ENCODE measurements at places on chromosomes 2 and 18. TPM values are rescaled to one million over a fixed set of nuclear protein-coding genes. Genes with fewer than 3 reads are reported as not detected.

- DNase-seq: no peak
Measured at GRCh38 chr2:170712653-170713542, 2.2 kb upstream of the SP5 start.

DNA sequence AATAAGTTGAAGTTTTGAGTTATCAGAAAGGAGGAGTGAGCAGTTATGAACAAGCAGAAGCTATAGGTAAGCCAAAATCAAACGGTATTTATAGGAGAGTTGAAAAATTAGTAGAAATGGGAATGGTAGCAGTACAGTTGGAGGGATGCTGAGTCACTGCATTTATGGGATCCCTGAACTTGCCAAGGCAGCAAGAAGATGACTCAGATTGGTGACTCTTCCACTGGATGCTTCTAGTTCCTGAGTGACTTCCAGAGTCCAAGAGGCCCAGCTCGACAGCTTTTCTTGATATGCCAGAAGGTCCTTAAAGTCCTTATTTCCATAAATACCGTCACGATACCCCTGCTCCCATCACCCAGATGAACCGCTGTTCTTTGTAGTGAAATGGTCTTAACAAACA is 31.1 kb upstream of the ACTR3 start:
- DNase-seq: peak; percentile 72

DNA sequence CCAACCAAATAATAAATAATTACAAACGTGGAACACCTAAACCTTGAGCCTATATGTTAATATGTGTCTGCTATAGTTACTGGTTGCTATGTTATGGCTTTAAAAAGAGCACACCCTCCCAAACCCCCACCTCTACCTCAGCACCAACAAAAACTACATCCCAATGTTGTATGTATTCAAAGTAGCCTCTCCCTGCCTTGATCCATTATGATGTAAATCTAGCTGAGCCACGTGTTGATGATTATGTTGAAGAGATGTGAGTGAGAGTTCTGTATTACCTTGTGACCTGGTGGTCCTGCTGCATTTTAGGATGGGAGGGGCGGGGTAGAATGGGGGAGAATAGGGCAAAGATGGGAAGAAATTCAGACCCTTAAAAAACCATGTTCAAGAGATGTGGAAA is 4.8 kb downstream of the MFSD6 start:
- DNase-seq: no peak

The MREG gene
- 27.5 TPM for total RNA-seq

DNA sequence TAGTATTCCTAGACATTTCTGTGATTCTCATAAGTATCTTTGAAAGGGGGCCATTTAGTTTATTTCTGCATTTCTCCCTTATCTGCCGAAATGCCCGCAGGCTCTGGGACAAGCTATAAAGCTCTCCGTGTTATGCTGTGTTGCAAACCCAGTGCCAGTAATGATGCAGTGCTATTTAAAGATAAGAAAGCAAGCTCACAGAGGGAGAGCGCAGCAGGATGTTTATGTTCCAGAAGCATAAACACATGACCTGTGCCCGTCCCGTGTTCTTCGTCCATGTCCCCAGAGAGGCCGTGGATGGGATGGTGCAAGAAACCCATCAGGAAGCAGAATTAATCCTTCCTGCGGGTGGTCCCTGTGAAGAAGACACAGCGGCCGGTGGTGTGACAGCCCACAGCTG is 99.4 kb downstream of the NEDD4L start:
- no peak for DNase-seq

DNA sequence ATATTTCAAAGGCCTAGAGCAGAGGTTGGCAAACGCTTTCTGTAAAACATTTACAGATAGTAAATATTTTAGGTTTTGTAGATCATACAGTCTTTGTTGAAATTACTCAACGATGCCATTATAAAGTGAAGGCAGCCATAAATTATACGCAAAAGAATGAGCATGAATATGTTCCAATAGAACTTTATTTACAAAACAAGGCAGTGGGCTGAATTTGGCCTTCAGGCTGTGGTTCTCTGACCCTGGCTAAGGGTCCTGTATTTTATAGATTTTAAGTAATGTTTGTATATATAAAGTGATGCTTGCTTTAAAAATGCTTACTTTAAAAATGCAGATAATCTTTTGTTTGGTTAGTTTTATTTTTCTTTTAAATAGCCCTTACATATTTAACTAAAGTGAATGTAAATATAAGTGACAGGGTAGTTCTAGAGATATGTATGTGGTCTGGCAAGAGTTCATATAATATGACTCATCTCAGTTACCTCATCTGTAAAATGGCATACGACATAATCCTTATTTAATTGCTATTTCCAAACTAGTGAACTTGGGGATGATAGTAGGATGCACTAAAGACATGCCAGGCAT is 51.7 kb upstream of the ATP5MC3 start:
- DNase-seq: no peak

DNA sequence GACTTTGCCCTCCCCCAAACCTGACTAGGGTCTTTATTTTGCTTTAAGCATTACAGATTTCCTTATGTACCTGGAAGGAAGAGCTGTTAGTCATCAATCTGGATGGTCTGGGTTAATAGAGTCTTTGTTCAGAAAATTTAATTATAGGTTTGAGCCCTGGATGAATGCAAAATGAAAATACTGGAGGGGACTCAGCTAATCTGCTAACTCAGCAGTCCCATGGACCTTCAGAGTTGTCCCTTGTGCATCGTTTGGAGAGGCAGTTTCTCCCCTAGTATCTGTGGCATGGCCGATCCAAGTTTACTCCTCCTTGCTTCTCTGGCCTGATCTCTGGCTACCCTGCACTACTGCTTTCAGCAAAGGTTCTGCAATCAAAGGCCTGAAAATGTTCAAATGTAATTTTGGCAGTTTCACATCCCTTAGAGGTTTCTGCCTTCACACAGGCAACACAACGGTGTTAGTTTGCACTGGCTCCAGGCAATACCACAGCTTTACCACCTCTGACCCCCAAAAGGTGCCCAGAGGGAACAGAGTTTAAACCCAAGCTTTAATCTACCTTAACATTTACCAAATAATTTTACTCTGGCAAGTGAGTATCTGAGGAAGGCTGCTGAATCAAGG is 134.3 kb downstream of the THADA start:
- peak; percentile 79 for DNase-seq

The DLX1 gene
- not detected for total RNA-seq

DNA sequence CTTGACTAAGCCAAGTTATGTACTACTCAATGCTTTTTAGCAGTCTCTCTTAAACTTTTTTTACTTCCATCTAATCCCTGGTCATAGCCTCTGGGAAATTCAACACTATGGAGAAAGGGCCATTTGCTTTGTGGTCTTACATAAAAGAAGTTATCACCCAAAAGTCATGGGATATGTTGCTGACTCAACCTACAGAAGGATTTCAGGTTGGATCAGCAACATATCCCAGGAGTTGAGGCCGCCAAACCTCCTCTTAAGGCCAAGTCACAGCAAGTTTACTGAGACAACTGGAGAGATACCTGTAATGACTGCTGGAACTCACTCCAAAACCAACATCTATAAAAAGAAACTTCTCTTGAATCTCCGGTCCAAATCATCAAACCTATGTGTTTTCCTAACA is 141.1 kb downstream of the IRS1 start:
- no peak for DNase-seq

DNA sequence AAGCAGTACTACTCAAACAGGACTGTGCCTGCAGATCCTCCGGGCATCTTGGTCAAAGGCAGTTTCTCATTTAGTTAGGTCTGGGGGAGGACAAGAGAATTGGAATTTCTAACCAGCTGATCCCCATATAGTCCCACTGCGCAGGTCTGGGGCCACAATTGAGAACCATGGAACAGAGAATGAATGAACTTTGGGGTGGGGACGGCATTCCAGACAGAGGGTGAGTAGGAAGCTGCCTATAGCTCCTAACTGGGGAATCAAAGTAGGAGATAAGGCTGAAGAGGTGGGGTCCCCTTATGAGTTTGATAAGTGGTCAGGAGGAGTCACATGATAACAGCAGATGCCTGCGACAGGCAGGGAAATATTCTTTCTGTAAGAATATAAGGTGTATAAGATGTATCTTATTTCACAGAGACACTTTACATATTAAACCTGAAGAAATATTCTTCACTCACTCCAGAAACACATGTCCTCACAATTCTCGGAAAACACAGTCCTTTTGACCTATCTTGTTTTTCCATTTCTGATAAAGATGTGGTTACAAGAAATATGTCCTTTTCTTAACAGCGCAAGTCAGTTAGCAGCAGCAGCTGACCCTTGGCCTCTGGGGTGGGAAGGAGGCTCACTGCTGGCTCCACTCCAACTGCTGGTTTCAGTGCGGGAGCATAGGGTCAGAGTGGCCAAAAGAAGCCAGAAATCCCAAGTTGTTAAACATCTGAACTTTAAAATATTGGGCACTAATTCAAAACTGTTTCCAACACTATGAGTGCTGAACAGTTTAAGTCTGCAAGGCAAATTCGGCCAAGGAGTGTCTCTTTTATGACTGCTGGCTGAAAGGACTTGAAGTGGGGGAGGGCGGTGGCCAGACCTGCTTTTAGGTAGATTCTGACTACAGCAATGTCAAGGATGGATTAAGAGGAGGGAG is 12.6 kb upstream of the TMEM214 start:
- no peak for DNase-seq

The OST4 gene
- total RNA-seq: 165 TPM

DNA sequence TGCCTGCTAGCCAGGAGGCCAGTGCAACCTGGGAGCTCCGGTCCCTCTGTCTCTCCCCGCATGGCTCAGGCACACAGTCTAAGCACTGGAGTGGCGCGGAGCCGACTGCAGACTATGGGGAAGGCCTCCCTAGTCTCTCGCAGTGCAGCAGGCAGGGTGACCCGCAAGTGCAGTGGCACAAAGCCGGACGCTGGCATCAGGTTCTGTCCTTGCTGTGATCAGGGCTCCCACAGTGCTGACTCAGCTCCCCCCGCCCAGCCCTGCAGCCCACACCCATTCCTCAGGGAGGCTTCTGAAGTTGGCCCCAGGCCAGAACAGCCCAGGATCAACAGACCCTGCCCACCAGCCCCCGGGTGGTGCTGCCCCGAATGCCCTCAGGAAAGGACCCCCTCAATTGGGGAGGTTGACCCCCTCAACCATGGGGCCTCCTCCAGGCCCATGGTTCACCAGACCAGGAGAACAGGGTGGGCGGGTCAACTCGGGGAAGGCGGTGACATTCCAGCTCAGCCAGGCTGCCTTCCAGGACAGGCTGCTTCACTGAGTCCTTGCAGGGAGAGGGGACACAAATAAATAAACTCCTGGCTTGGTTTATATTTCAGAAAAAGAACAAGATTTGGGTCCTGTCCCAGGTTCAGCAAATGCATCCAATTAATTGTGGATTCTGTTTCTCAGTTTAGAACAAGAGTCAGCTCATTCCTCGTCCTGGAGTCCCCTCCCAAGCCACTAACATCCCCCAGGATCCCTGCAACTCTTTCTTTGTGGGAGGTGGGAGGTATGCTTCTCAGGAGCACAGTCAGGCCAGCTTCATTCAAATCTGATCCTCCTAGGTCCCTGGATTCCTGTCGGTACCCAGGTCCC is 12.2 kb downstream of the BIN1 start:
- DNase-seq: peak; percentile 71

The MYL12A gene
- total RNA-seq: 532 TPM

DNA sequence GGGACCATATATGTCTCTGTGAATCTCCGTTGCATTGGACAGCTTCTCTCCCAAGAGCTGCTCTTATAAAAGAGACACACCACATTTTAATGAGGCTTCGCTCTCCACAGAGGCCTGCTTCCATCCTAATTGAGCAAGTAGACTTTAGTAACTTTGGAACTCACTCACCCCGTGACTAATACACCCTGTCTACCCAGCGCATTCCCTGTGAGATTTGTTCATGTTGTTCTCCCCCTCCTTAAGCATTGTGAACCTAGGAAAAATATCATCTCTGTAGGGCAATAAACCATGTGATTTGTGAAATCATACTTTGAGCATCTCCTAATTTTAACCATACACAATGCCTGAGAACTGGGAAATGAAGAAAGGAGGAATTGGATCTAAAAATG is 56.9 kb downstream of the MCFD2 start:
- DNase-seq: peak; percentile 73

- no peak for DNase-seq
Measured at GRCh38 chr2:24342110-24342910, 18.0 kb downstream of the ITSN2 start.

- DNase-seq: no peak
Measured at GRCh38 chr2:177682836-177683660, 290.5 kb downstream of the AGPS start.

The HTR2B gene
- total RNA-seq: not detected

The MYO7B gene
- not detected for total RNA-seq

- DNase-seq: no peak
Measured at GRCh38 chr2:39649511-39649910, 16.2 kb upstream of the TMEM178A start.

GRCh38 chr2:232586943-232587505 is 36.5 kb downstream of the EIF4E2 start:
- no peak for DNase-seq

DNA sequence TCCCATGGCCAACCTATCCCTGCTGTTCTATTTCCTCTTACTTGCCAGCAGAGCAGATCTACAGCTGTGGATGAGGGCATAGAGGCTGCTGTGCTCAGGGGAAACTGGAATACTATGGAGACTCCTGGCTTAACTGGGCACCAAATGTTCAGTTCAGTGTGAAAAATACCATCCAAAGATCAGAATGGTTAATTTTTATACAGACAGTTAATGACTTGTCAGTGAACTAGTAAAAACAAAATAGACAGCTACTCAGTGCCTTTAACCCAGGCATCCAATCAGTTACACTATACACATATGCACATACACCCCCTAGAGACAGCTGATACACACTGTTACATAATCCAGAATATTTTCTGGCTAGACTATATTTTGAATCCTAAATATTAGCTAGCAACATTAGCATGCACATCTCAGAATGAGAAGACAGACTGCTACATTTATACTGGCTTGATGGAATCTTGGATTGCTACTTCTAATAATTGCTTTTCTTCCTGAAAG is 59.1 kb upstream of the WIPF1 start:
- no peak for DNase-seq

DNA sequence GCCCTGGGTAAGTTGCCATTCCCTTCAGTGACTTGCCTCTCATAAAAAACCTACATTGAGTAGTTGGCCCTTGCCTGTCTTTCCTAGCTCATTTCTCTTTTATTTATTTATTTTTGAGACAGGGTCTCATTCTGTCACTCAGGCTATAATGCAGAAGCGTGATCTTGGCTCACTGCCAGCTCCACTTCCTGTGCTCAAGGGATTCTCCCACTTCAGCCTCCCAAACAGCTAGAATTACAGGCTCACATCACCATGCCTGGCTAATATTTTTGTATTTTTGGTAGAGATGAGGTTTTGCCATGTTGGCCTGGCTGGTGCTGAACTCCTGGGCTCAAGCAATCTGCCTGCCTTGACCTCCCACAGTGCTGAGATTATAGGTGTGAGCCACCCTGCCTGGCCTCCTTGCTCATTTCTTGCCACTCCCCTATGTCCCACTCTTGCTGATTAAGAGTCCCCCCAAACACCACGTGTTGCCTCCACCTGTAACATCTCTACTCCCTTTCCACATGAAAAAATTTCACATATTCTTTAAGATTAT is 12.6 kb downstream of the EVA1A start:
- peak; percentile 18 for DNase-seq

DNA sequence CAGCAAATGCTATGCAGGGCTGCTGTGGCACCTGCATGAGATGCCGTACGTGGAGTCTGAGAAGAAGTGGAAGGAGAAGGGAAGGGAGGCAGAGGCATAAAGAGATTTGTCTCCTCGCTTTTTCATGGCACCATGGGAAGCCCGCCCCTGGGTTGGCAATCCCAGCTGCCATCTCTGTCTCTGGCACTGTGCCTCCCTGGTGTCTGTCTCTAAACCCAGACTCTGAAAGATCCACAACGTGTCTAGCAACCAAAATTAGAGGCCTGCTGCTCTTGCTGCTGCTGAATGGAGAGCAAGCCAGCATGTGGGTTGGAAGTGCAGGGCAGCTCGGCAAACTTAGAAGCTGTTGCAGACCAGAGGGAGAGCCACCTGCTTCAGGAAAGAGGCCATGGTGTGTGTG is 53.1 kb downstream of the INO80C start:
- no peak for DNase-seq
